ENCODE measurements at places on chromosomes 3 and 15.

GRCh38 chr15:77030048-77030927 is 35.4 kb downstream of the PSTPIP1 start:
- peak; percentile 1 for DNase-seq

DNA sequence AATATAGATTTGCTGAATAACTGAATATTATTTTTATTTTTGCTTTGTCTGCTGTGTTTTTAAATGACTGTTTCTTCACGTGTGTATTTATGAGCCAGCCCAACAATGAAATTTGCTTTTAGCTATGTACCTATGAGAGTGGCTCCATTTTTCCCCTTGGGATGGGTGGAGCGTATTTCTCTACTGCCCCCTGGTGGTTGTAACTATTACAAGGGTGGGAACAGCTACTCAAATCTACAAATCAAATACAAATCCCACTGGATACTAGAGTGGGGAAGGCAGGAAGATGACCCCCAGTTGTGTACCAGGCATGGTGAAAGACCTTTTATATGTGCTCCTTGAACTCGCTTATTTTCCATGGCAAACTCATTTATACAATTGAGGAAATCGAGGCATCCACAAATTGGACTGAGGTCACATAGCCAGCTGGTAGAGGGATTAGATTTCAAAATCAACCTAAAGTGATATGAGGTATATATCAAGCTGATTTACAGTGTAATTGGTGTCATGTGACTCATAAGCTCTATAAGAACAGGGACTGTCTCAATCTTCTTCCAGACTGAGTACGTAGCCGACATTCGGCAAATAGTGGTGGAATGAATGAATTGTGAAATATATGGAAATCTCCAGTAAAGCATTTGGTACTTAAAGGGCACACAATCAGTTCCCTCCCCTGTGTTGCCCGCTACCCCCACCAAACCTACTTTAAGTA is 69.5 kb upstream of the VEPH1 start:
- no peak for DNase-seq

DNA sequence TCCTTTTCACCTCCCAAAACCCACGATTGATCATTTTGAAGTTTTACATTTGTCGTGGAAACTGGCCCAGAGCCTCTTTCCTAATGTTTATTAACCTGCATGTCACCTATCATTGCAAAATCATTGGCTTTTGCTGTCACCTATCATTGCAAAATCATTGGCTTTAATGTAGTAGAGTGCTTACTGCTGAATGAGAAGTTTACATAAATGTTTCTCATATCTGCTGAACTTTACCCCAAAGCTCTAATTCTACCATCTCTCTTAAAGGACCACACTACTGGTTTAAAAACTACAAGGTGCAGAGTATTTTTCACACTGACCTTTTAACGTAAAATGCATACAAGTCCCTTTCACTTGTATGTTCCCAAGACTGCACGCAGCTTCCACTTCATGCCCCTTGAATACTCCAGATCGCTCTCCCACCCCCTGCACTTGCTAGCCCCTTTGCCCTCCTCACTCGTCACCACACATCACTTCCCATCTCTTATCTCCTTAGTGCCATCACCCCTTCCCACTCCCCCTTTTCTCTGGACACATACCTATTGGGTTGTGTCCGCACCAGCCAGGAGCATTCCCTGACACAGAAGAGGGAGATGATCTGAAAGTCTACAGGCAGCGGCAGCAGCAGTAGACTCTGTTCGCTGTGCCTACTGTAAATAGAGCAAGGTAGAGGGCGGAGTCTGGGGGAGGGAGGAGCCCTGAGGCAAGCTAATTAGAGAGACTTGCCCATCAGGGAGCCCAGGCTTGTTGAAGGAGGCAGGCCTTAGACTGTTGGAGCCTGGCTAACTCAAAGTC is 30.2 kb upstream of the ATOSA start:
- no peak for DNase-seq

- no peak for DNase-seq
These were observed 90.8 kb downstream of the ZPLD1 start for GRCh38 chr3:102525624-102526023.

DNA sequence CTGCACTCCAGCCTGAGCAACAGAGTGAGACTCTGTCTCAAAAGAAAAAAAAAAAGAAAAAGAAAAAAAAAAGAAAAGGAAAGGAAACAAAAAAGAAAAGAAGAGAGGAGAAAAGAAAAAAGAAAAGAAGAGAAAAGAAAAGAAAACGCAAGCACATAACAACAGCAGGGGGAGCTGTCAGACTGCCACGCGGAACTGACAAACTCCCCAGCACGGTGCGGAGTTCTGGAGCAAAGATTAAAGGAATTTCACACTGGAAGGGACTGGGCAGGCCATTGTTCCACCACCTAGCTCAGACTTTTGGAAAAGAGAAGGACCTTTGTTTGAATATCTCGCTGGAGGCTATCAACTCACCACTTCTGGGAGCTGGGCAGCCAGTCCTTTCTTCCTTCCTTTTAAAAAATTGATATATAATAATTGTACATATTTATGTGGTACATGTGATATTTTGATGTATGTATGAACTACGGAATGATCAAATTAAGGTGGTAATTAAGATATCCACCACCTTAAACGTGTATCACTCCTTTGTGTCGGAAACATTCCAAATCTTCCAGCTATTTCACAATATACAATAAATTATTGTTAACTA is 40.5 kb downstream of the DPPA2 start:
- DNase-seq, result no peak

DNA sequence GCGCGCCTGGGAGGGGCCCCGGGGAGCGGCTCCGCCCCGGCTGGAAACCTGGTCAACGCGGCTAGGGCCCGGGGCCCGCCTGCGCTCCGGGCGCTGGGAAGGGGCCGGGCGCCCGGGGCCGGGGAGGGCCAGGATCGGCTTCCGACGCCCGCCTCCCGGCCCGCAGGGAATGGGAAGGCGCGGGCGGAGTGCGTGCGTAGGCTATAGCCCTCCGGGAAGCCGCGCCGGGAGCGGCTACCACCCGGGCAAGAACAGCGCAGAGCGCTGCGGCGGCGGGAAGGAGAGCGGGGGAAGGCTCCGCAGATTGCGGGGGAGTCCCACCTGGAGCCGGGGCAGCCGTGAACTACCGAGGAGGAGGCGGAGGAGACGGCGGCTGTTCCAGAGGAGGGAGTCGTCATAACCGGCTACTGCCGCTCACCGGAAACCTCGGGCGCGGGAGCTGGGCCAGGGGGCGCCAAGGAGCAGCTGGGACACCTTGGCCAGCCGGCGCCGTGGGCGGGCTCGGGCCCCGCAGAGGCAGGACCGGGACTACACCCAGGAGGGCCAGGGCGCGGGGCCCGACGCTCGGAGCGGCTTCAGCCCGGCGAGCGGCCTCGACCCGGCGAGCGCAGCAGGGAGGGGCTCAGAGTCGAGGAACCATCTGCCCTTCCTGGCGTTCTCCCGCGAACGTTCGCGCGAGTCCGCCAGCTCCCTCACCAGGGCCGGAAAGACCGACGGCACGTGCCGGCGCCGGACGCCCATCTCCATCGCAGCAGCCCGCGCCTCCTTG is at the start of gene EOGT:
Gene EOGT, minus strand, starts transcription at position 432 of the 769 bp plus-strand sequence. CDS start 3,838 bp downstream, outside the sequence.
- peak; percentile 79 for DNase-seq

DNA sequence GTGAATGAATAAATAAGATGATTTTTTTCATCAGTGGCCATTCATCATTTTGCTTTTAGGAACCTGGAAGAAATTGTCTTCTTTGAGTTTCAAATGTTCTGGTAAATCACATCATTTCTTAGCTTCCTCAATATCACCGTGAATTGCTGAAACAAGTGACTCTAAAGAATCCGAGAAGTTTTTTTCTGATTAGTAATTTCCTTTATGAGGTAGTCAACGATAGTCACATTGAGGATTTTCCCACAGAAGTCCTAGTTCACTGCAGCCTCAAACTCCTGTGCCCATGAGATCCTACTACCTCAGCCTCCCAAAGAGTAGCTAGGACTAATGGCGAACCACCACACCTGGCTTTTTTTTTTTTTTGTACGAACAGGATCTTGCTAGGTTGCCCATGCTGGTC is 3.6 kb upstream of the TMPRSS7 start:
- no peak for DNase-seq

DNA sequence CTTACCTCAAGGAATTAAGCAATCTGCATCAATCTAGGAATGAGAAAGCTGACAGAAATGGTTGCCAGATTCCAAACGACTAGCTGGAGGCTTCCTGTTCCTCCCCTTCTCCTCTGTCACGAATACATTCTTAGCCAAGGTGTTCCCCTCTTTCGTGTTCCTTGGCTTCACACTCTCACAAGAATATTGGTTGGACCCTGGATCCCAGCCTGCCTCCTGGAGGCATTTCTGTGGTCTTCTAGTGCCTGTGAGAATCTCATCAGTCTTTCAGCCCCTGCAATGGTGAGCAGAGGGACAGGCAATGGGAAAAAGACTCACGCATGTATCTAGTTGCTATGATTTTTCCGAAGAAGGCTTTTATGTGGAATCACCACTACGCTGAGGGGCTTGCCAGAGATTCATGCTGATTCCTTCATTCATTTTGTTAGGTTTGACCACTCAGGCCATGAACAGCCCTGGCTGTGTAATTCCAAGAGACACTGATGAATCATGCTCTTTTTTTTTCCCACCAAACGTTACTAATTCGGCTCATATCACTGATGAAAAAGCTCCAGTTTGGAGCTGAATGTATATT is 1.6 kb upstream of the P3H2 start:
- no peak for DNase-seq

DNA sequence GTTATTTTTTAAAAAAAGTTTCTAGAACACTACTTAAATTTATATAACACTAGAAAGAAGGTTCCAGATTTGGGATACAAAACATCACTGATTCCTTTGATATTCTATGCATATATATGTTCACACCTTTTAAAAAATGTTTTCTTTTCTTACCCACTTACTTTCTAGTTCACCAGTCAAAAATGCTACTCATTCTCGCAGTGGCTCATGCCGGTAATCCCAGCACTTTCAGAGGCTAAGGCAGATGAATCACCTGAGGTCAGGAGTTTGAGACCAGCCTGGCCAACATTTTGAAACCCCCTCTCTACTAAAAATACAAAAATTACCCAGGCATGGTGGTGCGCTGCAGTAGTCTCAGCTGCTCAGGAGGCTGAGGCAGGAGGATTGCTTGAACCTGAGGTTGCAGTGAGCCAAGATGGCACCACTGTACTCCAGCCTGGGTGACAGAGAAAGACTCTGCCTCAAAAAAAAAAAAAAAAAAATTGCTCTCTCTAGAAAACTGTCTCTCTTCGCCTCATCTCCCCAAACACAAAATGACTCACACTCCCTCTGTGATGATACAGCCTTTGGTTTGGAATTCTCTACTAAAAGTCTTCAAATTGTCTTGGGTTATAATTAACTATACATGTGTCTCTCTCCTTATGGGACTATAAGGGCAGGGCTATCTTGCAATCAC is 52.6 kb upstream of the TGFBR2 start:
- DNase-seq, result peak; percentile 38

- no peak for DNase-seq
These were observed 34.8 kb downstream of the EIF4E3 start for GRCh38 chr3:71690341-71690841.

GRCh38 chr15:99105514-99106341 is 848 bp downstream of the SYNM start:
- peak; percentile 45 for DNase-seq

GRCh38 chr15:101314336-101315125 is 19.5 kb upstream of the SNRPA1 start:
- no peak for DNase-seq
